Activated CD8-positive, alpha-beta memory T cell treated with anti-CD3 and anti-CD28 coated beads, Interleukin-2, amount 10 ng/mL, durations not matched to agents 7 days and 5 days (primary cell): ENCODE measurements at places on chromosomes 12 and 14. TPM values are rescaled to one million over a fixed set of nuclear protein-coding genes. Genes with fewer than 3 reads are reported as not detected.
A peak's percentile ranks its signal among the peaks of the same experiment; 100 is the strongest.

DNA sequence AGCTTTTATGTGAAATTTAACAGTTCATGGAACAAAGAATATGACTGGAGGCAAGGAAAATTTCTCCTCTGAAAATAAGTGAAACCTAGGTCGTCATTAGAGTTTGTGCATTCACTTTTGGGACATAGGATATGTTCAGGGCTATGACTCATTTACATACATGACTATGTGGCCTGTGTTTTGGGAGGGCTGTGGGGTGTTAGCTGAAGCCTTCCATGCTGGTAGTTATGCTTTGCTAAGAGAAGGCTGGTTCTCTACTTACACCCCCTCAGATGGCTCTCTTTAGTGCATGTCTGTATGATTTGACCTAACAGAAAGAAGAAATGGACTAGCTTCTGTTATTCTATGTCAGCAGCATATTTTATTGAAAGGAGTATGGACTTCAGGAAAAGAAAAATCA, 416.5 kb upstream of the GARIN6 start:
- DNase-seq: no peak

GRCh38 chr12:102120886-102121285, 903 bp downstream of the PARPBP start:
- DNase-seq: peak; percentile 43

DNA sequence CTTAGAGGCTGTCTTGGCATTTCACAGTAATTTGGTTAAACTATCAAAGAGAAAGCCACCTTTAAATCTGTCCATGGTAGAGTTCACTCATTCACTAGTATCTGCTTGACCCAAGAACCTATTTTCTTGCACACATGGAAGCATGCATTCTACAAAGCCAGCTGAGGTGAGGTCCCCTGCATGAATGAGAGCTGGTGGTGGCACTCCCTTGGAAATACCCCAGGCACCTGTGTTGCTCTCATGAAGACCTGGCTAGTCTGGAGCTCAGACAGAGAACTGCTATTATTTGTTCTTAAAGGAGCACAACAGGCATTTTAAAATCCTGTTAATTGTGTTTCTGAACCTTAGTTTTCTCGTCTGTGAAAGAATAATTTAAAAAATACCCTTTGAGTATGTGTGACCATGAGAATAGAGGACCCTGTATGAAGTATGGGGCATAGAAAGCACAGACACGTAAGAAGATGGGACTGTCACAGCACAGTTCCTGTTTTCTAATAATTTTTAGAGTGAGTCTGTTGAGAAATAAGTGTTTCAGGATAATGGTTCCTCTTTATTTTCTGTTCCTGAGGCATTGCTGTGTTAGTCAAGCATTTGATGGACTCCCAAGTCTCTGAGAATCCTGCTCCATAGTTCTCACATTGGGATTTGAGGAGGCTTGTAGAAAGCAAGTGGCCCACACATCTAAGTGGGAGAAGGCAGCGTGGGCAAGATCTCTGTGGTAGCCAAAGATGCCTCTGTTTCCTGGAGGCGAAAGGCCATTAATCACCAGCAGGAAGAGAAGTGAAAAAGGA, 10.9 kb downstream of the RGS6 start:
- no peak for DNase-seq

- no peak for DNase-seq
Observed at GRCh38 chr12:83057436-83057835, 370.7 kb downstream of the TMTC2 start.

- DNase-seq: no peak
Observed at GRCh38 chr14:103867523-103867953, 20.2 kb upstream of the PPP1R13B start.

GRCh38 chr12:67541625-67541991, 106.9 kb upstream of the DYRK2 start:
- DNase-seq: no peak

DNA sequence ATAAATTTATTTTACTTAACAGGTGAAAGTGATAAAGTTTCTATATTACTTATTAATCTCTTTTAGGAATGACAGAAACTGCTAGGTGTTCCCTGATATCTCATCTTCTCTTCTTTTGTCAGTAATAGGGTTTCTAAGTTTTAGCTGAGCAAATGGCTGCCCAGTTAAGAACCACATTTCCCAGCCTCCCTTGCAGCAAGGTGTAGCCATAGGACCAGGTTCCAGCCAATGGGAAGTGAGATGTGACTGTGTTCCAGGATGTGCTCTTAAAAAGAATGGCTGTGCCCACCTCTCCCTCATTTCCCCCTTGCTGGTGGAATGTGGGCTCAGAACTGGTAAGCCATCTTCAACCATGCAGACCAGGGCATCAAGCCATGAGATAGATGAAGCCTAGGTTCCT, 165.6 kb downstream of the HELB start:
- DNase-seq: no peak

FAIM2 gene
- total RNA-seq: 0.06 TPM

EFS gene
- not detected for total RNA-seq

GYS2 gene
- not detected for total RNA-seq

SRRM4 gene
- total RNA-seq: not detected

TSPAN19 gene
- not detected for total RNA-seq
